A549 treated with RU486 at 1 μM for 4 hours (cell line): ENCODE measurements at places on chromosomes 16 and 17. TPM values are rescaled to one million over a fixed set of nuclear protein-coding genes. Genes with fewer than 3 reads are reported as not detected.

The PPP1R1B gene
- 0.13 TPM in 1 of 5 replicates, not detected in the others for total RNA-seq

The NUFIP2 gene
- 43.0 to 64.8 TPM (median 60.3 TPM) in 5 replicates for total RNA-seq

The GSE1 gene
- 18.3 to 24.7 TPM (median 21.5 TPM) in 5 replicates for total RNA-seq

The NPW gene
- total RNA-seq, result 0.92 to 2.0 TPM (median 1.0 TPM) in 4 of 5 replicates, not detected in the other

The OSGIN1 gene
- 25.8 to 55.8 TPM (median 33.7 TPM) in 5 replicates for total RNA-seq

The SPPL2C gene
- total RNA-seq, result not detected in 5 replicates

The RAB37 gene
- 1.0 to 3.1 TPM (median 1.2 TPM) in 5 replicates for total RNA-seq

The CEMP1 gene
- not detected in 5 replicates for total RNA-seq

The ALDH3A2 gene
- total RNA-seq, result 151 to 176 TPM (median 169 TPM) in 5 replicates

The DYNLRB2 gene
- total RNA-seq, result not detected in 5 replicates

The CCL17 gene
- not detected in 5 replicates for total RNA-seq

The PSMD11 gene
- 176 to 265 TPM (median 210 TPM) in 5 replicates for total RNA-seq

The FOXF1 gene
- total RNA-seq, result 0.03 to 0.05 TPM in 2 of 5 replicates, not detected in the others

The IL17C gene
- total RNA-seq, result not detected in 5 replicates

The GPR179 gene
- total RNA-seq, result 0.02 to 0.05 TPM (median 0.03 TPM) in 5 replicates

The CHST6 gene
- total RNA-seq, result 0.10 to 0.32 TPM (median 0.14 TPM) in 5 replicates

The TMC8 gene
- total RNA-seq, result 0.18 to 0.43 TPM (median 0.29 TPM) in 5 replicates

The TLCD1 gene
- 36.2 to 53.8 TPM (median 48.3 TPM) in 5 replicates for total RNA-seq

The CALB2 gene
- total RNA-seq, result 6.7 to 9.8 TPM (median 7.3 TPM) in 5 replicates

The SDK2 gene
- 0.24 to 0.44 TPM (median 0.33 TPM) in 5 replicates for total RNA-seq

The SBK1 gene
- total RNA-seq, result 0.07 to 0.44 TPM (median 0.25 TPM) in 5 replicates

The PIK3R6 gene
- not detected in 5 replicates for total RNA-seq

The TBC1D26 gene
- total RNA-seq, result 0.15 TPM in 1 of 5 replicates, not detected in the others

The CHD3 gene
- total RNA-seq, result 58.1 to 75.8 TPM (median 63.0 TPM) in 5 replicates
